ENCODE measurements at places on chromosomes 6 and 20.

DNA sequence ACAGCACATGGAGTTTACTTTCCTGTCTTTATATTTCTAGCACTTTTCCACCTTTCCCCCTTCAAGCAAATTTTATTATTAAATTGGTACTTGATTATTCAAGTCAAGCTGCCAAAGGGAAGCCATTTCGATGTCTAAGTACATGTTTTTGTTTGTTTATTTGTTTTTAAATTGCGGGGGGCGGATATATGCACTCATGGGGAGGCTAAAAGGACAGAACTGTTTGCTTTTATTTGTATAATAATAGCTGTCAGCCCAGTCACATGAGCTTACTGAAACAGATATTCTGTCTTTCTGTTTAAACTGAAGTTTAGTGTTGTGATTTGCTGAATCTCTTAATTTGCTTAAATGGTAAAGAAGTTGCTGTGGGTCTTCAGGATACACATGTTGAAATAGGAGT is 49.6 kb upstream of the PLCG1 start:
- no peak for DNase-seq

GRCh38 chr6:123575188-123575587 is 61.6 kb downstream of the TRDN start:
- DNase-seq = no peak

- DNase-seq = no peak
Measured at GRCh38 chr6:114997813-114998292, 655.0 kb upstream of the HS3ST5 start.

DNA sequence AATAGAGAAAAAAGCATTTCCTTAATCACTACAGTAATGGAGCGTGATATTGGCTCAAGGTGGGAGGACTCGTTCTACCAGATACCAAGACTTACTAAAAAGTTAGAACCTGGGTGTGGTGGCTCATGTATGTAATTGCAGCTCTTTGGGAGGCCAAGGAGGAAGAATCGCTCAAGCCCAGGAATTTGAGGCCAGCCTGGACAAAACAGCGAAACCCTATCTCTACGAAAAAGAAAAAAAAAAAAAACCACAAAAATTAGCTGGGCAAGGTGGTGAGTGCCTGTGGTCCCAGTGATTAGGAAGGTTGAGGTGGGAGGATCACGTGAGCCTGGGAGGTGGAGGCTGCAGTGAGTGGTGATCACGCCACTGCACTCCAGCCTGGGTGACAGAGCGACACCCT is 24.0 kb upstream of the ATRN start:
- DNase-seq = no peak

DNA sequence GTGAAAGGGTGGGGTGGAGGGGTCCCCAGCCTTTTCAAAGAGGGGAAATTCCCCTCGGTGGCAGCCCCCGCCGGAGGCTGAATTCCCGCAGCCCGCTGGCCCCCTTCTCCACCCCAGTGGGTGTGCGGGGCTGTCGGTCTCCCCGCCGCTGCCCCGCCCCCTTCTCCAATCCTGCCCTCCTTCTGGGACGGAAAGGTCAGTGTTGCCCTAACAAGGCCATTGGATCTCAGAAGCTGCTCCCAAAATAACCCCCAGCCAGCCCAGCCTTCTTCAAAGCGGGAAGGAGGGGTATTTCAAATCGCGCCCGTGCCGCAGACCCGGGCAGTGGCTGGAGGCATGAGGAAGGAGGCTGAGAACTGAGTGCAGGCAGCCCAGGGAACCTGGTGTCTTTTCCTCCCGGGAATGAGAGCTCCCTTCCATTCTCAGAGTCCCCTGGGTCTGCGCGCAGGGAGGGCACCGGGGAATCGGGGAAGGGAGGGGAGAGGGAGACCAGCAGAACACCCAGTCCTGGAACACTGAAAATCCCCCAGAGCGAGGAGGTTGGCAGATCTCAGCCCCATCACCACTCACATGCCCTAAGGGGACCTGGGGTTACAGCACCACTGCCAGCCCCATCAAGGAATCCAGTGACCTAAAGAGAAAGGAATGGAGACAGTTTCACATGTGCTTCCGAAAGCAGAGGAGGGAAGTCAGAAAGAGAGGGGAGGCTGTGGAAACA is at the start of gene JPH2:
Gene JPH2 (minus strand): TSS at position 135 of the 718 bp plus-strand sequence. CDS start 483 bp downstream, outside the sequence.
- DNase-seq = no peak

DNA sequence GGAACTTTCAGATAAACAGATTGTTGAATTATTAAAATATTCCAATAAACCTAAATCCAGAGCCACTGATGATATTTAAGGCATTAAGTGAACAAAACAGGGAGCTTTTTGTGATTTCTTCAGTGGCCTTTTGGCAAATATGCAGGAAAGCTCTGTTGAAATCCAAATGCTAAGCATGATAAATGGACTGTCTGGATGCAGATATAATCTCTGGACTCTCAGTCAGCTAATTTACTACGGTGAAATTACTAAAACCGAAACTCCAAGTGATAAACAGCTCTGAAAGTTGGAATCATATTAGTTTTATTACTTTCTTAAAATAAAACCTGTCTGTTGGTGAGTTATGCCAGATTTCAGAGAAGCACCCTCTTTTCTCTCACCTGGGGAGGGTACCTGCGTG is 120.3 kb downstream of the IMPG1 start:
- DNase-seq = no peak

DNA sequence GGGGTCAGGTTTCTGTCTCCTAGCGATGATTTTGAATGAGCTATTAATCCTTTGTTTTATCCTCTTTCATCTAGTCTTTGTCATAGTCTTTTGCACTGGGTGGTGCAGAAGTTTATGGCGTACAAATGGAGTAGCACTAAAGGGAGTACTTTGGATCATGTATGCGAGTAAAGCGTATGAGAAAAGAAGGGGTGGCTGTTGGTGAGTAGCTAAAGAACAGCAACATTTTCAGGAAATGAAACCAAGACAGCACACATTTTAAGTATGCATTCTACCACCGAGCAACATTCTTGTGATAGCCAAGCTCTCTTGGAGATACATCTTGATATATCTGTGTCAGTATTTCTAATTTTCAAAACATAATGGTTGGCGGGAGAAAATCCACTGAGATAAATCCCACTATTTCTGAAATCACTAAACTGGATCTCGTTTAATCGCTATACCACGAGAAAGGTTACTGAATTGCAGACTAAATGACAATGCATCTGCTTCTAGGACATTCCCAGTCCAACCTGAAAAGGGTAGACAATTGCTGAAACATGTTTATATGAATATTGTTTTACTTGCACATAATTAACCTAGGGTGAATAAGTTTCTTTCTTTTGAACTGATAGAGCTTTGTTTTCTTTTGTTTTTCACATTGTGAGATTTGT is 196.1 kb downstream of the TRIM27 start:
- DNase-seq = no peak

DNA sequence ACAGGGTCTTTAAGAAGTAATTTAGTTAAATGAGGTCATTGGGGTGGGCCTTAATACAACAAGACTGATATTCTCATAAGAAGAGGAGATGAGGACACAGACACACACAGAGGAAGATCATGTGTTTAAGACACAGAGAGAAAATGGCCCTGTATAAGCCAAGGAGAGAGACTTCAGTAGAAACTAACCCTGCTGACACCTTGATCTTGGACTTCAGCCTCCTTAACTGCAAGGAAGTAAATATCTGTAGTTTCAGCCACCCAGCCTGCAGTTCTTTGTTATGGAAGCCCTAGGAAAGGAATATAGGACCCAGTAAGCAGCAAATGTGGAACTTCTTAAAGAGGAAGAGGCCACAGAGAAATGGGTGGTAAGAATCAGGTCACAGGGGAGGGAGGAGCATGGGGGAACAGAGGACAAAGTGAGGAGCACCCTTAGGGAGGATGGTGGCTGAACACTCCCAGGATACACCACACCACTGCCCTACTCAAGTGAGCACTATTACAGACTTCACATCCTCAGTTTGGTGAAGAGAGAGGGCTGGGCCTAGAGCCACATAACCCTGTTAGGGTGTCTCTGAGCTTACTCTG is 762 bp downstream of the SIRPB1 start:
- DNase-seq = no peak

- no peak for DNase-seq
Measured at GRCh38 chr6:21354805-21355238, 238.7 kb upstream of the SOX4 start.

DNA sequence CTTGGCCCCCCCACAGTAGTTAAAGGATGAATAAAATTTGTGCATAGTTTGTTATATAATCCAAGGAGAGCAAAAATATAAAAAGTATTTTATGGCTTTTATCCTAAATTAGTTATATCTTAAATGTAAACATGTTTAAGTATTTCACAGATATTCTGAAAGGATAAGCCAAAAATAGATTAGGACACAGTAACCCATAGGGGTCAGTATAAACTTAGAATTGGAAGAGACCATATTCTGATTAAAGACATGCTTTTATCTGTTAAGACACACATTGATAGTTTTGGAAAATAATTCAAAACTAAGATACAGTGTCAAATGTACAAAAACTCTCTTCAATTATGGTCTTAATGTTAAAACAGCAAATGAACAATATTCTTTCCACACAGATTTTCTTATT is 4.5 kb upstream of the SERINC1 start:
- DNase-seq = no peak

DNA sequence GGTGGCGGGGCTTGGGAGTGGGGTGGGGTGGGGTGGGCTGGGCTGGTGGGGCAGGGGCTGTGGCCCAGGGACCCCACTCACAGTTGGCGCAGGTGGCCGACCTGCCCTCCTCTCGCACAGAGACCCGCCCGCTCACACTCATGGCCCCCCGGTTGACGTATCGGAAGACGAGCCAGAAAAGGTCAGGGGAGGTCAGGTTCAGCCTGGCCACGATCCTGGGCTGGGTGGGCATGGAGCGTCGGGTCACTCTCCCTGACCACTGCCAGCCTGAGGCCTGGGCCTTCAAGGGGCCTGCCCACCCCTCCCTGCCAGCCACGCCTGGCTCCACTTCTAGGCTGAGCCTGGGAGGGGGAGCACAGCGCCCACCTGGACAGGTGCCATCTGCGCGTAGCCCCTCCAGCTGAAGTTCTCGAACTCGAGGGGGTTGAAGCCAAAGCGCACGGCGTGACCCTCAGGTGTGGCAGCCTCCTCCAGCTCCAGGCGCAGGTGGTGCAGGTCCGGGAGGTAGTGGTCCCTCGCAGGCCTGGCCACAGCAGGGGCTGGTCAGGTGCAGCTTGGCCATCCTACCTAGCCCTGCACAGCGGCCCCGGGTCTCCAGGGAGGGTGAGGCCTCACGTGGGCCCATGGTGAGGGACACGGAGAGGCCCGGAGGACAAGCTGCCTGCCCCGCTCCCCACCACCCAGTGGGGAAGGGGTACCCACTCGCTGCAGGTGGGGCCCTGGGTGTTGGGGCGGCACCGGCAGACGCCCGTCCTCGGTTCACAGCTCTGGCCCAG is 31.2 kb downstream of the ADRM1 start:
- no peak for DNase-seq

GRCh38 chr6:143233554-143234285 is 173.0 kb downstream of the AIG1 start:
- DNase-seq = no peak

- DNase-seq = no peak
Measured at GRCh38 chr6:40287296-40287850, 299.8 kb downstream of the LRFN2 start.
